ENCODE measurements at places on chromosomes 1 and 21. TPM values are rescaled to one million over a fixed set of nuclear protein-coding genes. Genes with fewer than 3 reads are reported as not detected.

GRCh38 chr1:111998332-111998731 is 8.9 kb upstream of the KCND3 start:
- no peak for DNase-seq

DNA sequence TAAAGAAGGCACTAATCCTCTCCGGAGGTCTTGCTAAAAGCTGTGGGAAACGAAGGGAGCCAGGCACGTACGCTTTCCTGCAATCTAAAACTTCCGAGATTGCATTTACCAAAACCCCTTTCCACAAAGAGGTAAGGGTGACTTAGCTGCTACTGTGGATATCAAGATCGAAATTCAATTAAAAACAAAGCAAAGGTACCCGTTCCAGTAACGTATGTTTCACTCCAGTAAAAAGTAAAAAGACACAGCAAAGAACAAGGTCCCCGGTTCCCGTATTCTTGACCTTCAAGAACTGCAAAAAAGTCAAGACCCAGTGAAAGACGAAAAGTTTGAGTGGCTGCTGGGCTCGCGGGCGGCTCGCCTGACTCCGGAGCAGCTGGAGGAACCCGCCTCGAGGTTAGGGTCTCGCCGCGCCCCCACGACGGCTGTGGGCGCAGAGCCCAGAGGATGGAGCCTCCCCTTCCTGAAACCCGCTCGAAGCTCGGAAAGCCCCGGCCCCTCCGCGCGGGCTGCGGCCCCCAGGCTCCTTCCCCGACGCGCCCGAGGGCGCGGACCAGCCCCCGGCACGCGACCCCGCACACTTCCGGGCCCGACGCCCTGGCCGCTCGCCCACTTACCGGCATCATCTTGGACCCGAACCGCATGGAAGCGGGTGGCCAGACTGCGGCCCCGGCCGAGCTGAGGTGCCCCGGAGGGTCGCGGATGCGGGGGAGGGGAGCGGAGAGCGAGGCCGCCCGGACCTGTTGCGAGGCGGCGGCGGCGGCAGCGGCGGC is 524 bp downstream of the TP53BP2 start:
- DNase-seq: peak; percentile 45

- peak; percentile 59 for DNase-seq
Observed at GRCh38 chr1:33660244-33660643, 187.8 kb downstream of the ZSCAN20 start.

DNA sequence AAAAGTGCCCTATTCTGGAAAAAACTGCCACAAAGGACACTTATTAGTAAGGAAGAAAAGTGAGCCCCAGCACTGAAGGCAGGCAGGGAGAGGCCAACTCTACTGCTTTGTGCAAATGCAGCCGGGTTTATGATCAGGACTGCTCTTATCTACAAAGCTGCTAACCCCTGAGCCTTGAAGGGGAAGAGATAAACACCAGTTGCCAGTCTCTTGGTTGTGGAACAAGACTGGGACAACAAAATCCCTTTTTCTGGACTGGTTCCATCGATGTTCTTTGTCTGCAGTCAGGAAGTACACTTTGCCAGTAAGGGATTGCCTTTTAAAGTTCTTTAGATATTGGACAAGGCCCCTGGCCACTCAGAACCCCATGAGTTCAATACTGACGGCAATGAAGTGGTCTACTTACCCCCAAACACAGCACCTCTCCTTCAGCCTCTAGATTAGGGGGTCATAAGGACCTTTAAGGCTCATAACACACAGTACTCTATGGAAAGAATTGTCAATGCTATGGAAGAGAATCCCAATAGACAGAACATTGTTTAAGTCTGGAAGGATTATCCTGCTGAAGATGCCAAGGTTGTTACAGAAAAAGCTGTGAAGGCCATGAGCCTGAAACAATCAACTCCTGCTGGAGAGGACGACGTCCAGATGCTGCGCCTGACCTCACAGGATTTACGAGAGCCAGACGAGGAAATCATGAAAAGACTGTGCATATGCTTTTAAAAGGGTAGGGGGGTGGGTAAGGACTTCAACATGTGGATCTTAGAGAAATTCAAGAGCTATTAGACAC is 43.6 kb downstream of the GNB1 start:
- DNase-seq: no peak

- DNase-seq: no peak
Observed at GRCh38 chr1:39145331-39145965, 59.0 kb upstream of the MACF1 start.

GRCh38 chr1:191709215-191709614 is 449.0 kb upstream of the RGS18 start:
- DNase-seq: no peak

- no peak for DNase-seq
Observed at GRCh38 chr21:38188037-38188436, 68.8 kb upstream of the KCNJ15 start.

DNA sequence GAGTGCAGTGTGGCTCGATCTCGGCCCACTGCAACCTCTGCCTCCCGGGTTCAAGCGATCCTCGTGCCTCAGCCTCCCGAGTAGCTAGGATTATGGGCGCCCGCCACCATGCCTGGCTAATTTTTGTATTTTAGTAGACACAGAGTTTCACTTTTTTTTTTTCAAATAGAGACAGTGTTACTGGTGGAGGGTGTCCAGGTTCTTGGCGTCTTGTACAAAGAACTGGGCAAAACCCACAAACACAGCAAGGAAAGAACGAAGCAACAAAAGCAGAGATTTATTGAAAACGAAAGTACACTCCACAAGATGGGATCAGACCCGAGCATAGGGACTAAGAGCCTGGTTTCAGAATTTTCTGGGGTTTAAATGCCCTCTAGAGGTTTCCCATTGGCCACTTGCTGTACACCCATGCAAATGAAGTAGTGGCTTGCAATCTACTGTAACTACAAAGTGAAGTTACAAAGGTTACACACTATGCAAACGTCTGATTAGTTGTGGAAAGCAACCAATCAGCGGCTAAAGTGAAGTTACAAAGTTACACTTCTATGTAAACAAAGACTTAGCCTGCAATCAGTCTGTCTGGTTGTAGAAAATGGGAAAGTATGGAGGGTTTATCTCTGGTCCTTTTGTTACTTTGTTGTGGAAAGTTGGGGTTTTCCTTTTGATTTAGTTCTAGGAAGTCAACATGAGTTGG is 199.1 kb downstream of the DYRK1A start:
- DNase-seq: peak; percentile 35

DNA sequence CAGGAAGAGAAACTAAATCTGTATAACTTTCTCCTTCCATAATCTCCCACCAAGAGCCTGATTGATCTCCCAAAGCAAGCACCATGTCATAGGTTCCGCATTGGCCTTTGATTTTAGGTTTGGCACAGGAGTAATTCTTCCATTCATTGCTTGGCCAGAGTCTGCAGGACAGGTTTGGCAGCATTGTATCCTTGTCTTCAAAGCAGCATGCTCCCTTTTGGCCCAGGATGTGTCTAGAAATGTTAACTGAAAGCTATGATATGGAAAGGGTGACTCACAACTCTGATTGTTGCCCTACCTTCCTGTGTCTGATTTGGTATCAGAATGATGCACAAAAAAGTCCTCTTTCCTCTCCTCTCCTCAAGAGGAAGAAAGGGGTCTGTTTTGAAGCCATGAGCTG is 824.3 kb upstream of the PRMT6 start:
- DNase-seq: no peak

DNA sequence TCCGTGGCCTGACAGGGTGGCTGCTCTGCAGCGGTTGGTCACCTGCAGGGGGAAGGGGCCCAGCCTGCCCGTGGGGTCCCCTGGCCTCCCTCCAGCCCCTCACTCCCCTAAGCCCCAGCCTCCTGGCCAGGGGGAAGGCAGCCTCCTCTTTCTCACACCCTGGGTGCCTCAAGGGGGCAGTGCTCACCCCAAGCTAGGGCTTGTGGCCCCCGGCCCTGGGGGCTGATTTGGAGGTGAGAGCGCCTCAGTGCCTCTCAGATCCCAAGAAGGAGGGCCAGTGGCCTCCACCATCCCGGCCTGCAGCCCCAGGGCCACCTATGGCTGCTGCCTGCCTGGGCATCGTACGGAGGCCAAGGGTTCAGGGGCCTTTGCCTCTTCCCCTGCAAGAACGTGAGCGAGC is 66.4 kb upstream of the TTC34 start:
- no peak for DNase-seq

DNA sequence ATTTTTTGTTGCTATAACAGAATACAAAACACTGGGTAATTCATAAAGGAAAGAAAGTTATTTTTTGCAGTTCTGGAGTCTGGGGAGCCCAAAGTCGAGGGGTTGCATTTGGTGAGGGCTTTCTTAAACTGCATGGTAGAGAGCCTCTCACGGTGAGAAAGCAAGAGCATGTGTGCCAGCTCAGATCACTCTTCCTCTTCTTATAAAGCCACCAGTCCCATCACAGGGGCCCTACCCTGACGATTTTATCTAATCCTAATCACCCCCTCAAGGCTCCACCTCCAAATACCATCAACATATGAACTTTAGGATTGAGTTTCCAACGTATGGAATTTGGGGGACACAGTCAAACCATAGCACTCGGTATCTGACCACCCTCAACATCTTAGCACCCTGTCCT is 1.0 kb upstream of the STRIP1 start:
- no peak for DNase-seq

DNA sequence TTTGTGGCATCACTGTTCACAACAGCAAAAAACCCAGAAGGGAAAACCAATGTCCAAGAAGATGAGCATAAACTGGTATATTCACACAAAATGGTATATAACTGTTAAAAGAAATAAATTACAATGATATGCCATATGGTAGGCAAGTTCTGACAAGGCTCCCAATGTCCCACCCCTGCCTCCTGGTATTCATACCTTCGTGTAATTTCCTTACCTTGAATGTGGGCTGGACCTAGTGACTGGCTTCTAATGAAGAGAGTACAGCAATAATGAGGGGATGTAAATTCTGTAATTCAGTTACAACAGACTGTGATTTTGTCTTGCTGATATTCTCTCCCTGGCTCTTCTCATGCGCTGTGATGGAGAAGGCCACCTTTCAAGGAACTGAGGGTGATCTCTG is 9.3 kb downstream of the ANKRD45 start:
- no peak for DNase-seq

DNA sequence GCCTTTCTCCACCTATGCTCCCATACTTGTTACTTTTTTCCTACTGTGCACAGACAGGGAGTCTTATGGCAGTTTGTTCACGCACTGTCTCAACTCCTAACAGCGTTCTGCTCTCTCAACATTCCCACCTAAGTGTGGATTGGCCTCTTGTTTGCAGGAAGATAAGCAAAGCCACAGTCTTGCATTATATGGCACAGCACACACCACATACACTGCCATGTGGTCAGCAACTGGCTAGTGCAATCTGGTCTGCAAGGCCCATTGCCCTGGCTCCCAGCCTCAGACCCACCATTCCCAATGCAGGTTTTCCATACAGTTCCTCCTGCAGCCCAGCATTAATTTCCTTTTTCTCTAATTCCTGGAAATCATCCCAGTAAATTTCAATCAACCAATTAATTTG is 38.3 kb upstream of the LAMC2 start:
- no peak for DNase-seq

DNA sequence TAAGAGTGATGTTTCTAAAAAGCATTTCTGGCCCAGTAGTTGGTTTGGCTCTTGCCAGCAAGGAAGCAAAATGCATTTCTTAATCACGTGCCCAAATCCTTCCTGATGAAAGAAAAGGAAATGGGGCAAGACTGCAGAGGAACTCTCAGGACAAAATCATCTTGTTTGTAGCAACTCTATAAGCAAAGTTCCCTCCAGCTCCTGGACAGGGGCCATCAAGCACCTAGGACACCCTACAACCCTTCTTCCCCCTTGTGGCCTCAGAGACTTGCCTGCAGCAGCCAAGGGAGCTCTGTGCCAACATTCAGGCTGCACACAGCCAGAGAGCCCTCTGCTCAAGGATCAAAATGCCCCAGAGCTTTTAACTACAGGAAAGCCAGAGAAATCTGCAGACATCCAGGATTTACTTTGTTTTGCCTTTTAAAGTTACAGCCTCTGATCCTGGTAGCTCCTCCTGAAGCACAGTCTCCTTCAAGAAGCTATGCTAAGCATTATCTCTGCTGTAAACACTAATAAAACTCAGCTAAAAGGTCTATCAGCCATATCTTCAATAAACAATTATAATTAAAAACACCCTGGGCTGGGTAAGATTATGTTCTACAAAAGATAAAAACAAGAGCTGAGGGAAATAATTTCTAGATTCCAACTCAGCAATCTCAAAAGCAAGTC is 105.0 kb downstream of the KIAA0319L start:
- peak; percentile 24 for DNase-seq

GRCh38 chr1:107198561-107198960 is 57.7 kb downstream of the NTNG1 start:
- no peak for DNase-seq

- no peak for DNase-seq
Observed at GRCh38 chr1:180250883-180251509, 20.9 kb downstream of the LHX4 start.

DNA sequence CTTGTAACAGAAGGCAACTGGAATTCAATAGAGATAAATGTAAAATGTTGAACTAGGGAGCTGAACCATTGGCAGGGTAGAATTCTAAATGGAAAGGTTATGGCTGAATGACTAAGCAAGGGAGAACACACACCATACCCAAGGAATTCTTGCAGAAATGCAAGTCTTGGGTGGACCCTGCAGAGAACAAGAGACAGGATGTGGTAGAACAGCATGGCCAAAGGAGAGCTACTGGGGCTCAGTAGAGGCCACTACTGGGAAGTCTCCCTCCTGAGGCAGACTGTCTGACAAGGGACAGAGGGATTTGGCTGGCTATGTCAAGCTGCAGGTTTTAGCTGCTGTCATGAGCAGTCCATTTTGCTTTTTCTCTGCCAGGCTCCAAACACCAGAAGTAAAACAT is 180.9 kb downstream of the TNR start:
- no peak for DNase-seq

GRCh38 chr1:46153732-46154131 is 21.2 kb upstream of the TSPAN1 start:
- DNase-seq: no peak

- no peak for DNase-seq
Observed at GRCh38 chr1:81598623-81599022, 202.1 kb upstream of the ADGRL2 start.

- no peak for DNase-seq
Observed at GRCh38 chr1:48674641-48675040, 102.0 kb downstream of the BEND5 start.

DNA sequence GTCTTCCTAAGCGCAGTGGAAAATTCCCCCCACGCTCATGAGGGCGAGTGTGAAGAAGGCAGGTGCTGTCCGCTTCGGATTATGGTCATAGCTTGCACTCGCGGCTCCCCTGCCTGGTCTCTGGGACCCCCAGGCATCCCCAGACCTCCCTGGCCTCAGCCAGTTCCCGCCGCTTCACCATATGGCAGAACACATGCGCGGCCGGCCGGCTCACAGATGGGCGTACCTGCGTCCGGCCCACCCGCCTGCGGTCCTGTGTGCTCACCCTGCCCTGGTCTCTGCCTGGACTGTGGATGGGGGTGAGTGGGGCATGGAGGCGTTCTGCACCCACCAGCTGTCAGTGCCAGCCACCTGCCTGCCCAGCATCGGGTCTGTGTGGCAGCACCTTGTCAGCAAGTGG is 34.1 kb downstream of the PRKCZ start:
- DNase-seq: no peak

GRCh38 chr1:153661111-153661708 is 2.7 kb downstream of the SNAPIN start:
- DNase-seq: no peak

The DNAJC6 gene
- 6.0 TPM for total RNA-seq

The RUNX3 gene
- total RNA-seq: 7.4 TPM

The SLC30A2 gene
- total RNA-seq: 166 TPM

The IFI44L gene
- total RNA-seq: 4.4 TPM

The TMEM61 gene
- total RNA-seq: 2.3 TPM

The PTPRU gene
- total RNA-seq: 17.7 TPM

The EPHA8 gene
- not detected for total RNA-seq

The MCOLN3 gene
- total RNA-seq: 2.8 TPM

The CDCA8 gene
- total RNA-seq: 2.5 TPM

The TNFRSF4 gene
- 2.6 TPM for total RNA-seq

Measured in mucosa of gallbladder (tissue), 1 donor.